Activated T-cell treated with anti-CD3 and anti-CD28 coated beads, Interleukin-2, amount 50 U/mL, for 1 hour (primary cell): ENCODE measurements at places on chromosomes 2 and 18.

GRCh38 chr2:38446906-38447561, 70.0 kb upstream of the ATL2 start:
- DNase-seq = no peak

DNA sequence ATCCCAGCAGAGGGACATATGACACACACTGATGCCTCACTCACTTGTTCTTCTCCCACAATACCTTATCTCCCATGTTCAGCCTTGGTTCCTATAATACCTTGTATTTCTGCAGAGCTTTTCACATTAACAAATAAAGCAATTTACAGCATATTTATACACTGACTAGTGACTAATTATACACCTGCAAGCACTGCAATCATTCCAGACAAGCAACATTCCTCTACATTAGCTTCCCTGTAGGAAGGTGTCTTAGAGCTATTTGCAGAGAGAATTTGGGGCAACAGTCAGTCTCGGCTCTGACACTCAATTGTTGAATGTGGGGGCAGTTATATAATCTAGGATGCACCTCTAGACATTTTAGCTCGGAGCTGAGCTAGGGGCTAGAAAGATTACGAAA, 9.5 kb upstream of the INSIG2 start:
- DNase-seq = no peak

DNA sequence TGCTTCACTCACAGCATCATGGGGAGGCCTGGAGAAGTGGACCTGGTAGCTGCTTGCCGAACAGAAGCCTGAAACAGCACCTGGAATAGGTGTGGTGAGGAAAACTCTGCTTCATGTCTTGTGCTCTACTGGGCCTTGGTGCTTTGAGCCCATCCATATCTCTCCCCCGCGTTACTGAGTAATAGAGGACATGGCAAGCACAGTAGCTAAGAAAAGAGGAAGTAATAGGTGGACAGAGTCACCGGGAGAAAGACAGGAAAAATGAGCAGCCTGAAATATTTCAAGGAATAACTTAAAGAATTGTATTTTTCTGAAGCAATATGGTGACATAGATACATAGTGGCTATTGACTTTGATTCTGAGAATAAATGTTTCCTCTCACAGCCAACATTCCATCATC, 14.0 kb upstream of the HNMT start:
- no peak for DNase-seq

GRCh38 chr2:6933911-6934310, 16.7 kb downstream of the RNF144A start:
- no peak for DNase-seq

GRCh38 chr2:207939342-207940108, 85.8 kb downstream of the PLEKHM3 start:
- no peak for DNase-seq

DNA sequence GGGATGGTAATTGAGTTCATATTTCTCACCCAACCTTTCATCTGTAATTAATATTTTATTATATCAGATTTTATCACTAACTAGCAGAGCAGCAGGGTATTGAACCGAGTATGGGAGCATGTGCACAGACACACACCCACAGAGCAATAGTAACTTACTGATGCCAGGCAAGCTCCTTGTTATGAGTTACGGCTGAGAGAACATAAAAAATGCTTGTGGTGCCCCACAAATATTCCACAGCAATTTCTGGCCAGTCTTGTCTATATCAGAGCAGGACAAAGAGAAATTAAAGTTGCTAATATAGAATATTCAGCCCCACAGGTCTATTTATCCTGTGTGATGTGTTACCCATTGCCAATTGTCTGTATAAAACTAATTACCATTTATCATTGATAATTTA, 501.8 kb upstream of the RAB12 start:
- no peak for DNase-seq

DNA sequence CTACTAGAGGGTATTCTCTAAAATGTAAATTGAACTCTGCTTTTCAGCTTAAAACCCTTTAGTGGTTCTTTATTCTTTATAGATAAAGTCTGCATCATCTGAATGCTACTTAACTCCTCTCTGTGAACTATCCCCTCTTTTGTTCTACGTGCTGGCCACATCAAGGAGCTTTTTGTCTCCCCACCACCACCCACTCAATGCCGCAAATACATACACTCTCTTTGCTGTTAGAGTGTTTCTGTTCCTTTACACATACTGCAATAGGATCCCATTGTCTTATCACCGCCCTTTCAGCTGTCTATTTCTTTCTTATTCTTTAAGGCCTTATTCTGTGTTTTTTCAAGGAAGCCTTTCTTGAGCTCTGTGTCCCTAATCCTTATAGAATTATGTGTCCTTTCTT, 83.3 kb downstream of the EML4 start:
- no peak for DNase-seq

- DNase-seq = no peak
Observed at GRCh38 chr2:24021122-24021998, 11.5 kb downstream of the MFSD2B start.

DNA sequence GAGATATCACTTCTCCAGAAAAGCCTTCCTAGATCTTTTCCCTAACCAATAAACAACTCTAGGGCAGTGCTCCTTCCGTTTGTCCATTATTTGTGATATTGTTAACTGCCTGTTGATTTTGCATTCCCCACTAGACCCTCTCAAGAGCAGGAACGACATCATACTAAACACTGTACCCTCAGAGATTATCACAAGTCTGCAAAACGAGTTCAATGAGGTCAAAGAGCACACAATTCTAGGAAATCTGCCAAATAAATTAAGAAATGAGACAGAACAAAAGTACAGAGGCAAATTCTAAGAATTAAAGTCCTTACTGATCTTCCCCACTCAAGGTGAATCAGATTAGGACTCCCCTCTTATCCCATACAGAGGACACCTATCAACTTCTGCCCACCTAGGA, 7.6 kb downstream of the RTTN start:
- no peak for DNase-seq

DNA sequence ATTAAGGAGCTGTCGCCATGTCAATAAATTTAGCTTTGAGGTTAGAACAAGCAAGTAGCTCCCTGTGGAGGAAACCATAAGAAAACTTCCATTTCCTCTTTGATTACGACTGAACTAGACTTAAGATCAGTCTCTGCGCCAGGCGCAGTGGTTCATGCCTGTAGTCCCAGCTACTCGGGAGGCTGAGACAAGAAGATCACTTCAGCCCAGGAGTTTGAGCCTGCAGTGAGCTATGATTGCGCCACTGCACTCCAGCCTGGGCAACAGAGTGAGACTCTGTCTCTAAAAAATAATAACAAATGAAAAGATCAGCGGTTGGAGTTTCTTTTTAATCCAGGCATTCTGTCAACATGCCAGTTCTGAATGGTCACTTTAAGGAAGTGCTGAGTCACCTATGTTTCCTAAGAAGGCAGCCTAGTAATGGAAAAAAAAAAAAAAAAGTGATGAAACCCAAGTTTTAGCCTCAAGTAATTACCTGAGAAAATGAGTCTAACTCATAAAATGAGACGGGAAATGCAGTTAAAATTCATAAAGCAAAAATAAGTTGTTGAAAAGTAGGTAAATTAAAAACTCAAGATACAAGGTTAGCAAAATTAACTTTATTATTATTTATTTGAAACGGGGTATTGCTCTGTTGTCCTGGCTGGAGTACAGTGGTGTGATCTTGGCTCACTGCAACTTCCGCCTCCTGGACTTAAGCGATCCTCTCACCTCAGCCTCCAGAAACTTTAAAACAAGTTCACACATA, 10.2 kb downstream of the C18orf32 start:
- no peak for DNase-seq

- DNase-seq = no peak
Observed at GRCh38 chr2:233611284-233611683, 6.1 kb upstream of the UGT1A8 start.

DNA sequence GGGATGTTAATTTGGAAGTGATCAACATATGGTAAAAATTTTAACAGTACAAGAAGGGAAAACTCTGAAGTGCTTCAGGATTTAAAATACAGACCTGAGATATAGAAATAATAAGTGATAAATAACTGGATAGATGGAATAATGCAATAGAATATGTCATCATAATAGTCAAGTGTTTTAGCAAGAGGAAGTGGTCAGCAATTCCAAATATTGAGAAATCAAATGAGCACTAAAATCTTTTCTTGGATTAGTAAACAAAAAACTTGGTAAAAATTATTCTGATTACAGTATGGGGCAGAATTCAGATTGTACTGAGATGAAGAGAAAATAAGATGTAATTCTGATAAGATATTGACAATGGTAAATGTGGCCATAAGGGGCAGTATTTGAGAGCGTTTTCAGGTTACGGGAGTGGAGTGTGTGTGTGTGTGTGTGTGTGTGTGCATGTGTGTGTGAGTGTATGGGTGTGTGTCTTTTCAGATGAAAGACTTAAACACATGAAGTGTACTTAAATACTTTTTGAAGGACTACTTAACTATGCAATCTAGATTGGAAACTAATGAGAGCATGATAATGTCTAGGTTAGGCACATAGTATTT, 217.9 kb upstream of the ITGA4 start:
- DNase-seq = no peak

GRCh38 chr2:151161821-151162551, 99.7 kb downstream of the RBM43 start:
- no peak for DNase-seq

- DNase-seq = no peak
Observed at GRCh38 chr2:149313512-149313972, 16.8 kb upstream of the LYPD6 start.

GRCh38 chr2:139529080-139529479, 748.9 kb upstream of the NXPH2 start:
- DNase-seq = no peak

- DNase-seq = no peak
Observed at GRCh38 chr2:137826373-137827372, 137.6 kb upstream of the HNMT start.

DNA sequence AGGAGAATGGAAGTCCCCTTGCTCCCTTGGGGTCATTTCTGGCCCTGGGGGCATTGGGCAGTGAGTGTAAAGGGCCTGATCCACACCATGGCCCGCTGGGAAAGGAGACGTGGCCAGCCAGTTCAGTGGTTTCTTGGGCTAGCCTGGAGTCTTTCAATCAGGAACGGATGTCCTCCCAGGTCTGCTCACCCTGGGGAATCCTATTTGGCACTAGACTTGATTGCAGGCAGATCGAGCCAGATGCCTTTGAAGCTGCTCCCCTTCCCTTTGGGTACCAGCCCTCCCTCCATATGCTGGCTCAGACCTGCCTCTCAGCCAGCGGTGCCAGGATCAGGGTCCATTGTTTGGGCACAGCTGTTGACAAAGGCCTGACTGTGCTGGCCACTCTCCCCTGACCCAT, 11.0 kb downstream of the FBLN7 start:
- DNase-seq = no peak

GRCh38 chr2:67945940-67946339, 116.9 kb downstream of the C1D start:
- no peak for DNase-seq

DNA sequence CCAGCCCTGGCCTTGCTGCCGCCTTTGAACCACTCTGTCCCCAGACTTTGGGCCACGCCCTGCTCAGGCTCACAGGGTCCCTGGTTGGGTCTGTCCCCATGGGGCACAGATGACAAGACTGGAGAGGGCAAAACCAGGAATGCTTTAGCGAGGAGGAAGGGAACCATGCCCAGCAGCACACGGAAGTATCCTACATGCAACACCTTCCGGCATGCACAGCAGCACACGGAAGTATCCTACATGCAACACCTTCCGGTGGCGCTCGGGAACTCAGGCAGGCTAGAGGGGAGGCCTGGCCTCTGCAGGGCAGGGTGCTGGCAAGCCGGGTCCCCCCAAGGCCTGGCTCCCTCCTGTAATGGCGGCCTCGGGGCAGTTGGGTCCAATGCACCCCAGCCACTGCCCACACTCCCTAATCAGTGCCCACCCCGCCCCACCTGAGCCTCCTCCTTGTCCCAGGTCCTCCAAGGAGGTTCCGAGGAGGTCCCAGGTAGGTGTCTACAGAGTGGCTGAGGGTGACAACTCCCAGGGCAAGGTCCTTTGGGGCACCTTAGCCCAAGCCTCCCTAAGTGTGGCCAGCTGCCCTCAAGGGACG, 33.6 kb upstream of the SNED1 start:
- DNase-seq = peak; percentile 8

- no peak for DNase-seq
Observed at GRCh38 chr18:43563780-43564179, 286.5 kb upstream of the SYT4 start.

DNA sequence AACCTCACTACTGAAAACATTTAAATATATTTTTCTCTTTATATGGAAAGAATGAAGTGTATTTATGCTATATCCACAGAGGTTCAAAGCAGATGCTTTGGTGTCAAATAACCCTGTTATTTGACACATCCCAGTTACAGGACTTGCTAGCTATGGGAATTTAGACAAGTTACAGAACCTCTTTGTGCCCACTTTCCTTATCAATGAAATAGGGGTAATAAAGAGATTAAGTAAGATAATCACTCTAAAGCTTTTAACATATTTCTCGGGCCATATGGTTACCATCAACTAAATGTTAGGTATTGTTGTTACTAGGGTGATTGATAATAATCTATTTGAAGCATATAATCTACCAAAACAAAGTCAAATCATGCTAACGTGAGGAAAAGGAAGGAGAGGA, 1660.6 kb upstream of the NXPH2 start:
- DNase-seq = no peak

DNA sequence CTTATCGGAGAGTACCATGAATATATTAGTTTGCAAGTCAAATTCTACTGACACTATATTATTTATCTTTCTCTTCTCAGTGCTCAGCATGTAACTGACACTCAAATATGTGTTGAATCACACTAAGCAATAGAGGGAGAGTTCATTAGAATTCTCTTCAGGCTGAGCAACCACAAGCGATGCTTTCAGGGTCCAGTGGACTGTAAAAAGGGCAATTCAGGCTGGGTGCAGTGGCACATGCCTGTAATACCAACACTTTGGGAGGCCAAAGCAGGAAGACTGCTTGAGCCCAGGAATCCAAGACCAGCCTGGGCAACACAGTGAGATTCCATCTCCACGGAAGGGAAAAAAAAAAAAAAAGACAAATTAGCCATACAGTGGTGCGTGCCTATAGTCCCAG, 16.3 kb downstream of the PDE6D start:
- DNase-seq = no peak

GRCh38 chr2:71863396-71863795, 284.3 kb downstream of the CYP26B1 start:
- no peak for DNase-seq

DNA sequence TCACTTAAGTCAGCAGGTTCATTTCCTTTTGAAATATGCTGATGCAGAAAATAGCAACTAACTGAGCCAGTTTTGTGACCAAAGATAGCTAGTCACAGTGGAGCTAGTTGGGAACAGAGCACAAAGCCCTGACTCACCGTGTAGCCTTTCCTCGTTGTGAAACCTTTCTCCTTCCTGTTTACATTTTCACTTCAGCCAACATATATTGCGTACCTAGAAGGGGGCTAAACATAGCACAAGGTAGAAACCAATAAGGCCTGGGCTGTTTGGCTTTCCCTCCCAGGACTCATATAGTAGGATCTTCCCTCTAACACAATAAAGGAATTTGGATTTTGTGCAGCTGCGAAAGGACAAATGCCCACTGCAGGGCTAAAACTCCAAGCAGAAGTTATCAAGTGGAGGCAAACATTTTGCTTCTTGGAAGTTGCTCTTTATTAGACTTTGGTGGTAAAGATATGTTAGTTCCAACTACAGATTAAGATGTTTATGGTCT, 24.5 kb upstream of the LPIN2 start:
- no peak for DNase-seq

- no peak for DNase-seq
Observed at GRCh38 chr2:215644233-215644897, 208.5 kb upstream of the FN1 start.

- no peak for DNase-seq
Observed at GRCh38 chr2:124533226-124533954, 508.3 kb downstream of the CNTNAP5 start.
